ENCODE measurements at places on chromosomes 5 and 9.

DNA sequence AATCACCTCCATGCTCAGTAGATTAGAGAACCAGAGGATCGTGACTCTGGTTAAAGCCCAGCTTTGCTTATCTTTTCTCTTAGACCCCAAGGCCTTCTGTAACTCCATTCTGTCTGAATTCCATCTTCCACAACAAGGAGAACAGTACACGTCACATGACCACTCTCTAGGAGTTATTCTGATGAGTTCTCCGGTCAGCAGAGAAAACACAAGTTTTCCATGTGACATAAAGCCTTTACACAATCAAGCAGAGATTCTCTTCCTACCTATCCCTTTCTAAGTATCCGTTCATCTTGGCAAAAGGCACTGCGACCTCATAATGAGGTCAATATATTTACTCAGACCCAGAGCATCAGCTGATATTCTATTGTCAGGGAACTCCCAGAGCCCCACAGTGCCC, 112.3 kb downstream of the TRPM6 start:
- DNase-seq: no peak

- no peak for DNase-seq
Measured at GRCh38 chr5:68739752-68740151, 354.1 kb upstream of the SLC30A5 start.

DNA sequence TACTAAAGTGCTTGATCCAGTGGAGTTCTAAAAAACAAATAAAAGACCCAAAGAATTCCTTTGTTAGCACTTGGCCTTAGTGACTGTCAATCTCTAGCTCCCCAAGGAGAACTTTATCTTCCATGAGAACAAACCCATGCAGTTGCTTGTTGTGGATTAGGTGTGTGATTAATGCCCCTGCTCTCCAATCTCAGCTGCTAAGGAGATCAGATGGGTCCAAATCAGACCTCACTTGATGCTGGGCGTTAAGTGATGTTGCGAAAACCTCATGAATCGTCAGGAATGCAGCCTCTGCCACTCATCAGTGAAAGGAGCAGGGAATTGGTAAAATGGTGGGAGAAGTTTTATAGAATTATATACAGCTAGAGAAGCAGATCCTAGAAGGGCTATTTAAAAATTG, 133.7 kb downstream of the DMAC1 start:
- no peak for DNase-seq

GRCh38 chr9:95514342-95514741, 2.4 kb downstream of the PTCH1 start:
- no peak for DNase-seq

GRCh38 chr5:173397516-173397915, 69.3 kb upstream of the STC2 start:
- no peak for DNase-seq

GRCh38 chr5:148374690-148375360, 8.9 kb upstream of the FBXO38 start:
- peak; percentile 41 for DNase-seq

DNA sequence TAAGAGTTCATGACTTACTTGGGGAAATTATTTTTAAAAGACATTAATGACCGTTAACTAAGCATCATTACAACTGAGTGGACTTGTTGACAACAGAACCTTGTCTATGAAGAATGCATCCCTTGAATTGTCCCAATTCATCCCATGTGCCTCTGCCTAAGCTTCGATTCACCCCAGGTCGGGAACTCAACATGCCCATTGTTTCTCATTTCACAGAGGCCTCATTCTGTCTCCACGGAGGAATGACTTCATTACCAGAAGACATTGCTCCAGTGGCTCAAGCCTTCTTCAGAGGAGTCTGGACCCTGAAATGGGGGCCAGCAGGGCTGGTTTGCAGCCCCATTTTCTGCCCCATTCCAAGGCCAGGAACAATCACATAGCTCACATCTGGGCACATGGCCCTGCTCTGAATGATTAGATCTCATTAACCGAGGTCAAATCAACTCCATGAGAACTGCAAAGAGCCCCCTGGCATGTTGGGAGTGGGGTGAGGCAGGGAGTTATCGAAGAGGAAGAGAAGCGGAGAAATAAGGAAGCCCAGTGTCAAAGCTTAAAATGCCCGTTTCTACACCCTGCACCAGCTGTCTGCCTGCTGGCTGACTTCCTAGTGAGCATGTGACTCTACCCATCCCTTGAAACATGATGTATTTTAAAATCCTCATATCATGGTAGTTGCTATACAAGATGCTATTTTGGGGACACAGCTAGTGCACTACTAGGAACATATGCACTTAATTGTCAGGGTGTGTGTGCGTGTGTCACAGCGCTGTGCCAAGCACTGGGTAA, 137.3 kb downstream of the LHFPL2 start:
- DNase-seq: peak; percentile 63

DNA sequence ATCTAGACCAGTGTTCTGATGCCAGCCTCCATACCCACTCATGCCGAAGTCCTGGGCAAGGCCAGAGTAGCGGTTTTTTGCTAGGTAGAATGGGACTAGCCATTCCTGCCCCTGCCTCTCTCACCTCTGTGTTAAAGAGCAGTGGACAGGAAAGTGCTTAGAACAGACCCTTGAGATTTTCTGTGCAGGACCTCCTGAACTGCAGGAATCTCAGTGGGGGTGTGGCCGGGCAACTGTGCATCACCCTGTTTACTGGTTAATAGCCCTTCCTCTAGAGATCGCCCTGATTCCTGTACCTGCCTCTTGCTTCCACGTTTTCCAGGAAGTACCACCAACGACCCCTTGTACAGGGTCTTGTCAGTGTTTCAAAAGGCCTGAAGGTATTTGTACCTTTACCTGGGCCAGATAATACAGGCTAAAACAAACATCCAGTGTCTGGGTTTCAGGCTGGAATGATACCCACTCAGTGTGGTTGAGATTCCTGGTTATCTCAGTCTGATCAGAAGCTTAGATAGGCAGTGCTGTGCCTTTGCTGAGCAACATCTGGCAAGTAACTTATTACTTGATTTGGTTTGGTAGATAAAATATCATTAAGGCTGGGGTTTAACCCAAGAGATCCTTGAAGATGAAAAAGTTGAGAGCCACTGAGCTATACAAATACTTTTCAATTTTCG, 65.9 kb downstream of the RGS3 start:
- DNase-seq: no peak

- DNase-seq: no peak
Measured at GRCh38 chr5:158462349-158463114, 603.6 kb upstream of the CLINT1 start.

DNA sequence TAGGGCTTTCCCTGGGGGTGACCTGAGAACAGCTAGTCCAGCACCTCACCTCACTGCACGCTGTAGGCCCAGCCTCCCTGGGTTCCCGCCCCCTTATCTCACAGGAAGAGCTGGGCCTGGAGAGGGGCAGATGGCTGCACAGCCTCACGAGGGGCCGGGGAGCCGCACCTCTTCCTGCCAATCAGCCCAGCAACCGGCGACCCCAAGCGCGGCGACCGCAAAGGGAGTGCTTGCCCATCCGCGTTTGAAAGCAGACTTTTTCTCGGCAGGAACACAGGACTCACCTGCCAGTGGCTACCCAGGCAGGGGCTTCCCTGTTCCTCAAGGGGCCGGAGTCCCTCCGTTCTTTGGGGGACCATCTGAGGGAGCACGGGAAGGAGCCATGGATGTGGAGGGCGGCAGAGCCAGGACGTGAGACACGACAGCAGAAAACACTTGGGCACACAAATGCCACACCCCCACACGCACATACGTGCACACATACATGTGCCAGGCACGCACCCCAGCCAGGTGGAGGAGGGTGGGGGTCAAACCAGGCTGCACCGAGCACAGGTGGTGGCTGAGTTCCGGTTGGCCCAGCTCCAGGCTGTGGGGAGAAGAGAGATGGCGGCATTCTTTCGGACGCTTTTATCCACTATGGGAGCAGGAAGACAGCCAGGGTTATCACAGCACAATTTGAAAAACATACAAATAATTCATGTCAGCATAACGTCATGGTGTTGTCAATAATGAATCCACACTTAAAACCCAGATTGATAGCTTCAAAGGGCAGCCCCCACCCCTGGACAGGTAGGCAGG, 11.3 kb downstream of the TMEM250 start:
- peak; percentile 72 for DNase-seq

DNA sequence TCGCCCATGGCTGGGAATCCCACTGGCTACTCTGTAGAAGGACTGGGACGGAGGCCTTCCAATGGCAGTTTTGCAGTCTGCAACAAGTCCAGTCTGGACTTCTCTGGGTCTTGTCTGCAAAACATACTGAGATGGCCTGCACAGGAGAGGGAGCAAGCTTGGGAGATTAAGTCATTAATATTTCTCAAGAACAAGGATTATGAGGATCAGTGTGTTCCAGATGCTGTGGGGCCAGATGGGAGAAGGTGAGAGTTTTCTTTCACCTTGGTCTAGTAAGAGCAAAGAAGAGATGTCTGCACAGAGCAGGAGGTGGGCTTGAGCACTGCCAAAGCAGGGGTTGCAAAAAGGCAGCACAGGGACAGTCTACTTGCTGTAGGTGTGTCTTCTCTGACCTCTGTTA, at the start of gene PDE6A:
PDE6A (minus strand) TSS at position 128 of the 400 bp plus-strand sequence; CDS start at position 8, 120 bp downstream.
- DNase-seq: no peak

DNA sequence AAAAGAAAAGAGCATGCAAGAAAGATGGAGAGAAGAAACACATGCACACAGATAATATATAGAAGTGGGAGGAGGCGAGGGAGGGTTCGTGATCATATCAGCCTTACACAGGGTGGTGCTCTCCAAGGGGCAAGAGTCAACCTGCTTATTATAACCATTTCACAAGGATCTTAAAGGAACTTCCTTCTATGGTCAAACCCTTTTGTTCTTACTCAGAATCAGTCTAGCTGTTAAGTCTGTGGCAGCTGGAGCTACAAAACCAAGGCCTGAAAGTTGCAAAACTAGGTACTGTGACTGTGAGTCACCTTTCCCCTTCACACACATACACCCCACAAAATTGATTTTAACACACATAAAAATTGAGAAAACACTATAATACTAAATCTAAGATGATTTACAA, 18.5 kb upstream of the ERMP1 start:
- DNase-seq: no peak

GRCh38 chr9:79012561-79012960, 559.2 kb upstream of the TLE4 start:
- DNase-seq: no peak

DNA sequence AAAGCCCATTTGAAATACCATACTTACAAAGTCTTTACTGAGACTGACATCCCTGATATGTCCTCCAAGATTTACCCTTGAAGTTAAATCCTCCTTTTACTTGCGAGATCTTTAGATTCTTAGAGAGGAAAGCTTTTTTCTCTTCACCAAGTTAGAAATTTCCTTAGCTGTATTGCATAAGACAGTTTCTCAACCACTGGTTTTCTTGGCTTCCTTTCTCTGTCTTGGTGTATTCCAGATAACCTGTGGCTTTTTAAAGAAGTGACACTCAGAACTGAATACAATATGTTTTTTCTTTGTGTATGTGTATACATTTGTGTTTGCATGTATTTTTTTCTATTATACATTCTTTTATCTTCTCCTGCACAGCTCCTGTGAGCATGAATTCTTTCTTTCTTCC, 65.0 kb downstream of the SNCAIP start:
- no peak for DNase-seq

- no peak for DNase-seq
Measured at GRCh38 chr5:29697785-29698414, 1495.6 kb upstream of the CDH6 start.

DNA sequence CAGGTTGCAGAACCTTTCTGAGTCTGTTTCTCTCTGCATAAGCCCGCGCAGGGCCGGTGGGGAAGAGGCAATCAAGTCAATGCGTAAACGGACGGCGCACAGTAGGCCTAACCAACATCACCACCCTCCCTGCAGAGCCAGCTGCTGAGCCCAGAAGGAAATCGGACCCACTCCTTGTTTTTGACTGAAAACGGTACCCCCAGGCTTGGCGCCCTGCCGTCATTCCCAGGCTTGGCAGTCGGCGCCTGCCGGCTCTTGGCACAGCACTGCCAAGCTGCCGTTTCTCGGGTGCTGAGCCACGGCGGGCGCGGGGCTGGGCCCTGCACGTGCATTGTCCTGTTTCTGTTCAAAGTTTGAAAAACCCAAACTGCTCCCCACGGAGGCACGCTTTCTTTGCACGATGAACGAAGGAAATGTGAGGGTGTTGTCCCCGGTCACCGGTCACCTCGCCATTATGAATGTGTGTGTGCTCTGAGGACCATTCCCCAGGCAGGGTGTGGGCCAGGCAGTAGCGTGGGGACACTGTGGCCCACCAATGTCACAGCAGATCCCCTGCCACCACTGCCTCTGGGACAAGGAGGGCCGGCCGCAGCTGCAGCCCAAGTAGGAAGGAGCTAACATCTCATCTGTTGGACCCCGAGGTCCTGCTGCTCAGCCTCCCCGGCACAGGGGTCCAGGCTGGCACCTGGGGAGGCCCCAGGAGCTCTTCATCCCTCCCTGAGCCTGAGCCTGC, 20.1 kb downstream of the FIBCD1 start:
- DNase-seq: no peak

DNA sequence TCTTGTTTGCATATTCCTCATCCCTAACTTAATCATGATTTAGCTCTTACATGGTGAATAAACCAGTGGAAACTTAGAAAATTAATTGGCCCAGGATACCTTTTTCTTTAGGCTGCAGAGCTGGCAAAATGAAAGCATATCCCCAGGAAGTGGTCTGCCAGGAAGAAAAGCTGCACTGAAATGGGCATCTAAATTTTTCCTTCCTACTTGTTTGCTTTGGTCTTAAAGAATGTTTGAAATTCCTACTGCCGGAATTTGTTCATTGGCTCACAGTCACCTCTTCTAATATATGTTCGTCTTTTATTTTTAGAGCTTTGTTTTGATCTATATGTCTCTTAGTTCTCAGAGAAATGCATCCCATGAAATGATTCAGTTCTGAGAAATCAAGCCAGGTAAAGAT, 113.2 kb upstream of the ELL2 start:
- no peak for DNase-seq

GRCh38 chr9:71752928-71753327, 15.4 kb downstream of the CEMIP2 start:
- no peak for DNase-seq

DNA sequence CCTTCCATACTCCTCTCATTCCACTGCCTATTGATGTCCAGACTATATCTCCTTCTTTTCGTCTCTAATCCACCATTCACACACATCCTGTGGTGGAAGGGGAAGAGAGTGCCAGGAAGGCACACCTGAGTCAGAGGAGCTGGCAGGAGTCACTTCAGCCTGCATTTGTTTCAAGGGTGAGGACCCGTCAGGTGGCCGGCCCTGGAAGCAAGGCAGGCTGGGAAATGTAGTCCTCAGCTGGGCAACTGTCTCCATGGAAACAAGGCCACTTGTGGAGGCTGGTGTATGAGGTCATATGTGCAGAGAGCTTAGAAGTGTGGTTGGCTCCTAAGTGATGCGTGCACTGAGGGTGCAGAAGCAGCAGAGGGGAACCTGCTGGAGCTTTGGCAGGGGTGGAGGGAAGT, 278.4 kb downstream of the NSG2 start:
- no peak for DNase-seq

- DNase-seq: no peak
Measured at GRCh38 chr9:36946653-36947052, 87.4 kb downstream of the PAX5 start.

DNA sequence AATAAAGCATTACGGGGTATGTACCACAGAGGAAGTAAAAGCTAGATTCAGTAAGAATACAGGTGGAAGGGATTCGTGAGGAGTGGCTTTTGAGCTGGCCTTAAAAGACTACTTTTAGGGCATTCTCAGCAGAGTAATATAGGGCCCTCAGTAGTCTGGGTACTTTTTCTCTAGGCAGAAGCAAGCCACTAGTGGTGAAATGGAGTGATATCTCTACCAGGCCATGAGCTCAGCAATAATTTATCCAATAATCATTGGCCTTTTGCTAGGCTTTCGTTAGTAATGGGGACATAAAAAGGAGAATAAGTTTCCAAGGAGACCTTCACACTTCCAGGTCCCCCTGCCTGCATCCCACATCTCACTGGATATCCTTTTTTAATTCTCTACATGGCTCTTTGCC, 1.7 kb downstream of the POLR3G start:
- no peak for DNase-seq

GRCh38 chr9:137685741-137686420, 67.1 kb downstream of the EHMT1 start:
- no peak for DNase-seq
